Fibroblast of the conjunctiva (primary cell): ENCODE measurements at places on chromosomes 7 and 10.
A peak's percentile ranks its signal among the peaks of the same experiment; 100 is the strongest.

DNA sequence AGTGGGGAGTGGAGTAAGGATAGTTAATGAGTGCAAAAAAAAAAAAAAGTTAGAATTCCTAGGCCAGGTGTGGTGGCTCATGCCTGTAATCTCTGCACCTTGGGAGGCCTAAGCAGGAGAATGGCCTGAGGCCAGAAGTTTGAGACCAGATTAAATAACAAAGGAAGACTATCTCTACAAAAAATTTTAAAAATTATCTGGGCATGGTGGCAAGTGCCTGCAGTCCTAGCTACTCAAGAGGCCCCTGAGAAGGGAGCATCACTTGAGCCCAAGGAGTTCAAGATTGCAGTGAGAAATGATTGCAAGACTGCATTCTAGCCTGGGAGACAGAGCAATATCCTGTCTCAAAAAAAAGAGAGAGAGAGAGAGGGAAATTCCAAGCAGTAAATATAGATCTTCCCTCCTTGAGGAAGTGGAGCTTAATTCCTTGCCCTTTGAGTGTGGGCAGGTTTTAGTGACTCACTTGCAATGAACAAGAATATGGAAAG lies 19.5 kb upstream of the CSTF2T start:
- no peak for DNase-seq

GRCh38 chr7:129494041-129494440 lies 8.3 kb upstream of the SMKR1 start:
- peak; percentile 70 for DNase-seq

GRCh38 chr10:13990392-13990805 lies 340.3 kb downstream of the FRMD4A start:
- no peak for DNase-seq

- DNase-seq: no peak
Observed at GRCh38 chr7:138980563-138981291, 462 bp downstream of the KIAA1549 start.

DNA sequence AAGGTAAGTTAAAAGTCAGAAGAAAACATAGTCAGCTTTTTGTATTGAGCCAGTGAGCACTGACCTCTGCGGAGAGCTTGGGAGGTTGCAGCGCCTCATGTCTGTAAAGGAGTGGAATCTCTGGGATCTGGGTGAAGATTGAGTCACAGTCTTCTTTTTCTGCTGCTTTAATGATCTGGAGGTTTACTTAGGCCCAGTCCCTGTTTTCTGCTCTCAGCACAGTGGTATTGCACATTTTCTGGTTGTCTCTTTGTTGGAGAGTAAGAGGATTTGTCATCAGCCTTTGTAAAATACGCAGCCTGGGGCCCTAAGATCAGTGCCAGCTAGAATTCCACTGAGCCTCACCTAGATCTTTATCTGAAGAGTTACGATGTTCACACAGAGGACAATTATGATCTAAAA lies 58.3 kb upstream of the GJD4 start:
- DNase-seq: no peak
